ENCODE measurements at places on chromosomes 1 and 21.

DNA sequence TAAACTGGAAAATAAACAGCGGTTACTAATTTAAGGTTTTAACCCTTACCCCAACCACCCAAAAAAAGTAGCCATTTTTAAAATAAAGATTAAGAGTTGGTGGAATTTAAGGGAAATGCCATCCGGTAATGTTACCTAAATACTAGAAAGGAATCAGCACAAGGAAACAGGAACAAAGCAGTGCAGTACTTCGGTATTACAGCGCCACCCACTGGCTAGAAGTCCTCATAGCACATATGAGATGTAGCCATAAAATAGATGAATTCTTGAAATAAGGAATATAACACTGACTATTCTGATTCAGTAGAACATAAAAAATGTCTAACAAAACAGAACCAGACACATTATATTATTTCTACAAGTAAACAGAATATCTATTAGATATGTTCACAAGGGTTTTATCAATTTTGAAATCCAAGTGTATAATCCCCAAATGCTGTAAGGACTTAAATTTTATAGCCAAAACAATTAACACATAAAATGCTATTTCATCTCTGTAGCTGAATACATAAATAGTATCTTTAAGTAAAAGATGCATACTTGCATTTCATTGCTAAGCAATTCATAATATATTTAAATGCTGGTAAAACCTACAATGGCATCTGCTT is 58.8 kb downstream of the FRRS1 start:
- peak; percentile 78 for DNase-seq

- DNase-seq: no peak
These were observed 165.3 kb downstream of the GALNT2 start for GRCh38 chr1:230232371-230232771.

GRCh38 chr1:84247425-84248220 is 53.9 kb upstream of the SAMD13 start:
- DNase-seq: no peak

DNA sequence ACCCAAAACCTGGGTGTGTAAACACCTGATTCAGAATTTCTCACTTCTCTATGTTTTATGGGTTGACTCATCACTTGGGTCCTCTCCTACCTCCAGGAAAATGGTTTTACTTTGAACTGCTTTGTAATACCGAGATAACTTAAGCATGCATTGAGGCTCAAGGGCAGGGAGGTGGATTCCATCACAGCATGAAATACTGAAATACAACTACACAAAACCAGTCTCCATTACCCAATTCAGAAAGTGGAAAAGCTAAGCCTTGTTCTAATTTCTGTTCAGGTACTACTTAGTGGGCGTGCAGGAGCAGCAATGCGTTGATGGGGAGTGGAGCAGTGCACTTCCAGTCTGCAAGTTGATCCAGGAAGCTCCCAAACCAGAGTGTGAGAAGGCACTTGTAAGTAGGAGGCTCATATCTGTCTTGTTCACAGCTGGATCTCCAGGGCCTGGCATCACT is 6.1 kb upstream of the C4BPA start:
- no peak for DNase-seq

GRCh38 chr1:211267204-211267857 is 8.2 kb downstream of the RCOR3 start:
- DNase-seq: no peak

DNA sequence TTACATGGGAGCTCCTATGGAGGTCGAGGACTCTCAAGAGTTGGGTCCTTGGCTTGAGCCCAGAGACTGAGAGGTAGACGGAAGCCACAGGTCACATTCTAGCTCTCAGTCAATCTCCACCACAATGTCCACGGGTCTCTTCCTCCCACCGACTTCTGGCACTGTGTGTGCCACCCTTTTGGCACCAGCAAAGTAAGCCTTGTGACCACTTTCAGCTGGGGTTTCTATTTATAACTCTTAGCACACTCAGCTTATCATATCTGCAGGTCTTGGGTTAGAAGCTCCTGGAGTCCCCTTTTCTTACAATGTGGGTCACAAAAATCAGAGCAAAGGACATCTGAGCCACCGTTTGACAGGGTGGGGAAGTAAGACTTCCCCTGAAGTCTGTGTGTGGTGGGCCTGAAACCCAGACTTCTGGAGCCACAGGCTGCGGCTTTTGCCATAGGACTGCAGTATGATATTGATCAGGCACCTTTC is 28.3 kb downstream of the NCMAP start:
- no peak for DNase-seq

GRCh38 chr1:179178950-179179349 is 50.5 kb downstream of the ABL2 start:
- DNase-seq: no peak

GRCh38 chr1:165055581-165055980 is 300.9 kb downstream of the LMX1A start:
- DNase-seq: no peak

DNA sequence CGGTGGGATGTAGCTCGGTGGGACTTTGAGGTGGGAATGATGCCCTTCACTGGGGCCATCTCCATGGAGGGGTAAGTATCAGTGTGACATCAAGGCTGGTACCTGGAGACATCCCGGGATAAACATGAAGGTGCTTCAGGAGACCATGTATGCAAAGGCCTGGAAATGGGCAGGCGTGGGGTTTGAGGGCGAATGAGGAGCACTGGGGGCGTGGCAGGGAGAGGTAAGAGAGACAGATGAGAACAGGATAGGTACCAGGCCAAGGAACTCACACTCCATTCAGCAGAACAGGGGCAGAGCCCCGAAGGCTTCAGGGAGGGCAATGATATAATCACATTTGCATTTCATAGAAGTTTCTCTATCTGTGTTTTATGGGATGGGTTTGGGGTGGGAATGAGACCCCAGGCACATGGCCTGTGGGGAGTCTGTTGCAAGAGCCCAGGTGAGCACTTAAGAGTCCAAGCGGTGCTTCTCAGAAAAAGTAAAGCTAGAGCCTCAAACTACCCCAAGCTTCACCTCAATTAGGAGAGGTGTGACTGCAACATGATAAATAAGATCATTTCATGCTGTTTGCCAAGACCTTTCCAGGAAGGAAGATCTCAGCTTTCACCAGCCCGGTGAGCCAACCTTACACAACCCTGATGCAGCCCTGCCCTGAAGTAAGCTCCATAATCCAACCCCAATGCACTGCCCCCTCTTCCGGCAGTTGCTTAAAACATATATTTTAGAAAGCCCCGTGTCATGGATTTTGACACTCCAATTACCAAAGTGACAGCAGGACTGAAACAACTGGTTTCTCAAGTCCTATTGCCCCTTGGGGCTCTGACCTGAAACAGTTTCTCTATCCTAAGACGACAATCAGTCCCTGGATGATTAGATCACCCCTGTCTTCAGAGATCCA is 7.4 kb downstream of the S100A9 start:
- no peak for DNase-seq
